Stimulated activated CD4-positive, alpha-beta T cell treated with anti-CD3 and anti-CD28 coated beads, Interleukin-1b, Interleukin-23, amount 100 ng/mL, for 1 hour (primary cell): ENCODE measurements at places on chromosomes 13 and 19.
A peak's percentile ranks its signal among the peaks of the same experiment; 100 is the strongest.

DNA sequence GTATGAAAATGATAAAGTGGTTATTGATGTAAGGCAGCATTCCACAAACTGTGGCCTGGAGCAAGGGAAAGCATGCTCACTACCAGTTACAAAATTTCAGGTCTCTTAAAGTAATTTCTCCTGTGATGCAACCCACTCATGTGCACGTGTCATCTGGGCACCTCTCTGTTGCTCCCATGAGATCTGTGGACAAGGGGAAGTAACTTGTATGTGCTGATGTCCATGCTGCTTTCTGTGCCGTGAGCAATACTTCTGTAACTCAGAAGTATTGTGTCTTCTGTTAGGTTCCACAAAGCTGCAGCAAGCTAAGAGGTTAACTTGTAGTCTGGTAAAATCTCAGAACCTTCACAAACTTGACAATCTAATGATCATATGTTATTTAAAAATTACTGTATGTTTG is 930.0 kb upstream of the SLITRK6 start:
- DNase-seq: no peak

GRCh38 chr13:22926748-22927400 is 253.9 kb upstream of the SGCG start:
- DNase-seq: no peak

DNA sequence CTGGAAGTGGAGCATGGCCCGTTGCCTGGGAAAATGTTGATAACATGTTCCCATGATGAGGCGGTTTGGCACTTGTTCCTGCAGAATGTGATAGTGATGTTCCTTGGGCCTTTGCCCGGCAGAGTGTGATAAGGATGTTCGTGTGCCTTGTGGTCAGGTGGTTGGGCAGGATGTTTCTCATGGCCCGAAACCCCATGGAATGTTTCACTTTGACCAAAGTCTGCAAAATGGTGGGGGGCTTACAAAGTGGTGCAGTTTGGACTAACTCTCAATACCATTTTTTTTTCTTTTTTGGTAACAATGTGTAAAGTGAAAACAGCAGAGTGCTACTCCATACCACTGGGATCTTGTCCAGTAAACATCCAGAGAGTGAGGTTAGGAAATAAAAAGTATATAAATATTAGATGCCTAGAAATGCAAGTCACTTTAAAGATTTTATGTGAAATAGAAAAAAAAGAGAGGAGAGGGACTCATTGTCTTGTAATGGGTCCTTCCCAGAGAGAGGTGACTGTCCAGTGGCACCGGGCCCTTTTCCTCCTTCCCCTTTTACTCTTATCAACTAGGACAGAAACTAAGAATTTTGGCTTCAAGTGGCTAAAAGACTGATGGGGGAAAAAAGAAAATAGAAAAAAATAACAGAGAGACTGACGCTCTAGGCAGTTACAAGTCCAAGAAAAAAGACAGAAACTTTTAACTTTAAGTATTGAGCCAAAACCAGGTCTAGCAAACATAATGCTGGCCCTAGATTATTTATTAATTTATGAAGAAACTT is 5.7 kb downstream of the FPR3 start:
- no peak for DNase-seq

- DNase-seq: no peak
These were observed 117.8 kb upstream of the IRS2 start for GRCh38 chr13:109904218-109904617.

- no peak for DNase-seq
These were observed 472.1 kb upstream of the TSHZ3 start for GRCh38 chr19:31821346-31821745.

- no peak for DNase-seq
These were observed 2.1 kb upstream of the PCDH17 start for GRCh38 chr13:57629391-57629804.

GRCh38 chr13:62879071-62879470 is 1463.4 kb upstream of the PCDH20 start:
- no peak for DNase-seq

GRCh38 chr13:107716241-107716640 is 499.1 kb downstream of the LIG4 start:
- DNase-seq: no peak

DNA sequence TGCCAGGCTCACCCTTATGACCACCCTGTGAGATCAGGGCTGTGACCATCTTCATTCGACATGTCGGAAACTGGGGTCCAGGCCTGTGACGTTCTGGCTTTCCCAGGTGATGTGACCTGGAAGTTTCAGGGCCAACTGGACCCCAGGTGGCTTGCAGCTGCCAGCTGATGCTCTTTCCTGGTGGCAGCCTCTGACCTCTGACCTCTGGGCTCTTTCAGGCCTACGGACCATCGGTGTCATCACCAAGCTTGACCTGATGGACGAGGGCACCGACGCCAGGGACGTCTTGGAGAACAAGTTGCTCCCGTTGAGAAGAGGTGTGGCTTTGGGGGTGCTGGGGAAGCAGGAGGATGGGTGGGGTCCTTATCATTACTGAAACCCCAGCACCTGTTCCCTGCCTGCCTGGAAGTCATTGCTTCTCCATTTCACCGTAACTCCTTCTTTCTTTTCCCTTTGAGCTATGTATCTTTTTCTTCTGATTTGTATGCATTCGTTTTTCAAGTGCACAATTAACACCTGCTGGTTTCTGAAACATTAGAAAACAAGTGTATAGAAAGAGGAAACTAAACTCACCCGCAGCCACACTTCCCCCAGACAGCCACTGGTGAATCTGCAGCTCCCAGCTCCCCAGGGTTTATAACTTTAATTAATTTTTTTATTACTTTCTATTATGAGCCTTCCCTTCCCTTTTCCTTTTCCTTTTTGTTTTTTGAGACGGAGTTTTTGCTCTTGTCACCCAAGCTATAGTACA is 58.9 kb downstream of the TMED1 start:
- no peak for DNase-seq

- DNase-seq: no peak
These were observed 35.6 kb downstream of the ATP11A start for GRCh38 chr13:112725346-112726015.

GRCh38 chr19:50943074-50943828 is 9.6 kb downstream of the KLK5 start:
- no peak for DNase-seq

DNA sequence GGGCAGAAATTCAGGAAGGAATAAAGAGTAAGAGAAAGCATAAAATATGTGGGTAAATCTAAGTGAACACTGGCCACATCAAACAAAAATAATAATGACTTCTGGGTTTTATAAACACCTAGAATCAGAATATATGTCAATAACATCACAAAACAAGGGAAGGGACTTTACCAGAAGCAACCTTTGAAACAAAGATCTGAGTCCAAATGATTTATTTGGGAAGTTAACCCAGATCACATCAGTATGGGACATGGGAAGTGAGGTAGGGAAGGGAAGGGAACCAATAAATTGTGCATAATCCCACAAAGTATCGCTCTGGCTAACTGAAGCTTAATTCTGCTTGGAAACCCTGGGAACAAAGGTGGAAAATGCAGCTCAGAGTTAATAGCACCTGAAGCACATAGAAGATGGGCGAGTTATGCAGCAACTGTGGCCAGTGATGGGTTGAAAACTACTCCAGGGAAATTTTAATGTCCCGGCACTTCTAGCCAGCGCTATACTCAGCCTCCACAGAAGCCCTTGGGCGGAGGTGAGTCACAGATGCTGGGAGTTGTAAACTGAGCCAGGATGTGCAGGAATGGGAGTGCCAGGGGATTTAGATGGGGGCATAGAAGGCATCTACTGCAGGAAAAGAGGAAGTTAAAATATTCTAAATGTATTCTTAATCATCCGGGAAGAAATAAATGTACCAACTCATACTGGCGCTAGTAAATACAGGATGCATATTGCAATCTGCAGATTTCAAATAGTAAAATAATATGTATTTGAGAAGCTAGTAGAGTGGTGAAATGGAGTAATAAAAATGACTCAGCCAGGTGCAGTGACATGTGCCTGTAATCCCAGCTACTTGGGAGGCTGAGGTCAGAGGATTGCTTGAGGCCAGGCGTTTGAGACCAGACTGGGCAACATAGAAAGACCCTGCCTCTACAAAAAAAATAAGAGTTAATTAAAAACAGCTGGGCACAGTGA is 34.2 kb upstream of the CEBPG start:
- no peak for DNase-seq

- no peak for DNase-seq
These were observed 13.3 kb upstream of the RETN start for GRCh38 chr19:7655581-7655980.

DNA sequence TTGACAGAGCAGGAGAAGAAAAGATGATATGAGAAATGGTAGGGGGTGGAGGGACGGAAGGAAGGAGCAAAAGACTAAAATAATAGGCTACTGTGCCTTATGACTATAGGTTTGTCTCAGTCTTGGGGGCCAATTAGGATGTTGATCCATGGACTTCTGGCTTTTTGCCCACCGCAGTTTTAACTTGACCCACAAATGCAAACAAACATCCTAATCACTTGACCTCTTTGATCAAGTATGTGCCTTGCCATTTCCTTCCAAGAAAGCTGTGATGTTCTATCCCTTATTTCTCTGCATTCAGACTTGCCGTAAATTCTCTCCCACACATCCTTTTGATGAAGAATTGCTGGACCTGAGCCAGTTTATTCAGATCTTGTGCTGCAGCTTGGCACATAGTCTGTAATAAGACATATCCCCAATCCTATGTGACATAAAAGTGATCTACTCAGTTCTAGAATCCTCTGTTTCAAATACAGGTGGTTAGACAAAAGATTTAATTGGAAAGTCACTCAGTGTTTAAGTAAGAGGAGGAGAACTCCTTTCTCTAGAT is 62.8 kb downstream of the TPT1 start:
- no peak for DNase-seq

- peak; percentile 50 for DNase-seq
These were observed 878 bp upstream of the ADAMTSL5 start for GRCh38 chr19:1513499-1514294.

DNA sequence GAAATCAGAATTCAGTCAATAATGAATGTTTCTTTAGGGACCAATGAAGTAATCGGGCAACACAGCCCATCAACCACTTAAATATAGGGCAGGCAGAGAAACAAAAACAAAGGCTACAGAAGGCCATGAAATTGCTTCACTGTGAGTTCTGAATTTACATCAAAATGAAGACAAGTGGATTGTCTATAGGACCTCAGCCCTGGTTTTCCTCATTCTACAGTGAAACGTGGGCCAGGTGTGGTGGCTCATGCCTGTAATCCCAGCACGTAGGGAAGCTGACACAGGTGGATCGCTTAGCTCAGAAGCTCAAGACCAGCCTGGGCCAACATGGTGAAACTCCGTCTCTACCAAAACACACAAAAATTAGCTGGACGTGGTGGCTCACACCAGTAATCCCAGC is 416.0 kb downstream of the KLF12 start:
- DNase-seq: no peak

DNA sequence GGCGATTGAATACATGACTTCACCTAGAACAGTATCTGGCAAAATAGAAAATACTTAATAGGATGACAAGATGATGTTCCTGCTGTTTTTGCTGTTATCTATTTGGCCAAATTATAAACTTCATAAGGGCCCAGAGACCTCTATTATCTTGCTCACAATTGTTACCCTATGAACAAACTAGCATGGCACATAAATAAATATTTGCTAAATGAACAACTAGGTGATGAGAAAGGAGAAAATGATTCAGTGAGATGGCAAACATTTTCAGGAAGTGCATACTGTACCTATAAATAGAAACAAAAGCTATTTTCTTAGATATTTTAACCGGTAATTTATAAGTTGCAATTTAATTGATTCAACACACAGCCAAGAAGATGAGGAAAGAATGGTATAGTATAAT is 78.4 kb downstream of the FAM216B start:
- DNase-seq: no peak

GRCh38 chr13:30266756-30267155 is 40.6 kb downstream of the KATNAL1 start:
- DNase-seq: no peak

DNA sequence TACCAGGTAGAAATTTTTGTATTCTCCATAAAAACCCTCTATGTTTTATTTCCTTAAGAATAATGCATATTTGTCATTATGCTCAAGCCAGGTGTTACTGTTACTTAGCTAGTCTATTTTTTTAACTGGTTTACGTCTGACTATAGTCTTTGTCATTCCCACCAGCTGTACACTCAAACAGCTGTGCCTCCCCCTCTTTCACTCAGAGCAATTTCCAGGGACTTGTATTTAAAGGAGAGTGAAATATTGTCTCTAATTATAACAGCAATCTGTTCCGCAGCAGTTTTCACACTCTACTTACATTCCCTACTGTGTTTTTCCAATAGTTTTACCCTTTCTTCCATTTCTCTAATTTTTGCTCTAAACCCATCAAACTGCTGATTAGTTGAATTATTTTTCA is 813.6 kb upstream of the MIR17HG start:
- DNase-seq: no peak

DNA sequence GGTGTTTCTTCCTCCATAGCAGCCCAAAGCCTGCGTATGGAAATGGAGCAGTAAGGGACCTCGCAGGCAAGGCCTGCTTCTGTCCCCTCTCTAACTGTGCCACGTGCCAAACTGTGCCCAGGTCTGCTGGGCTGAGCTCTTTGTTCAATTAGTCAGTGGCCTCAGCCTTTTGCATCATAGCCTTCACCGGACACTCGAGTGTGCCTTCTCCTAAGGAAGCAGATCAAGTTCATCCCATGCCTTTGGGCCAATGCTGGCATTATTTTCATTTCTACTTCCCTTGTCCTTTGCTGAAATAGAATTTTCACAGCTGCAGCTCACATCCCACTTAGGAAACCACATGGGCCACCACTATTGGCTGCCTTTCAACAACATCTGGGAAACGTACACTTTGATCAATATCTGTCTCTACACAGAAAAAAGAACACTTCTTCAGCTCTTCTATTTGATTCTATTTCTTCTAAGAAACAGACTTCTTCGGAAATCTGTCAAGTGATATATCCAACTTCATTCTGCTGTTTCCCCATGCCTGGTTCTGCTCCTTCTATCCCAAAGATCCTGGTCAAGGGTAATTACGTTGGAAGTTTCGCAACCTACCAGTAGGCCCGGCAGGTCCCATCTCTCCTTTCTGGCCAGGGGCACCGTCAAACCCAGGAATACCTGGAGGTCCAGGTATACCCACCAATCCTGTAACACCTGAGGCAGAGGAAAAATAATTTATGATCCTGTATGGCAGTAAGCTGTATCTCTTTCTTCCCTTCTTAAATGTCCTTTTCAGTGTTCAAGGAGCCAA is 143.9 kb downstream of the COL4A1 start:
- no peak for DNase-seq

DNA sequence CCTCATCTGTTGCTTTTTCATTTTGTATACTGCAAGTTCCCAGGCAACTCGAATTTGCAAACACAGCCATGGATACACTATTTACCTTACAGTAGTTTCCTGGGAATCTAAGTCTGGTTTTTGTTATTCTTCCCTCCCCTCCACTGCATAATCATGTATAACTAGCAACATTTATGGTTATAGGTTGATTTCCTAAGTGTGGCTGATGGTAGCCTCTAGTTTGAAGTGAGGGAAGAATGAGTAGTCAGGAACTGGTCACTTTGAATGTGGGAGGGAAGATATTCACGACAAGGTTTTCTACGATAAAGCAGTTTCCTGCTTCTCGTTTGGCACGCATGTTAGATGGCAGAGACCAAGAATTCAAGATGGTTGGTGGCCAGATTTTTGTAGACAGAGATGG is at the start of gene KCNRG:
TSS of gene KCNRG (plus strand) at position 187 of the 400 bp plus-strand sequence. CDS start at position 237, 50 bp downstream.
- no peak for DNase-seq

- no peak for DNase-seq
These were observed 2.8 kb downstream of the MAMSTR start for GRCh38 chr19:48716562-48717291.

- no peak for DNase-seq
These were observed 1.1 kb downstream of the FGF14 start for GRCh38 chr13:102400675-102401145.

GRCh38 chr19:28234637-28235036 is 978.3 kb downstream of the UQCRFS1 start:
- DNase-seq: no peak
